CD4-positive, alpha-beta memory T cell (primary cell): ENCODE measurements at places on chromosomes 3 and 15. TPM values are rescaled to one million over a fixed set of nuclear protein-coding genes. Genes with fewer than 3 reads are reported as not detected.

LRRC15 gene
- not detected for total RNA-seq

CORO2B gene
- total RNA-seq = not detected

DNA sequence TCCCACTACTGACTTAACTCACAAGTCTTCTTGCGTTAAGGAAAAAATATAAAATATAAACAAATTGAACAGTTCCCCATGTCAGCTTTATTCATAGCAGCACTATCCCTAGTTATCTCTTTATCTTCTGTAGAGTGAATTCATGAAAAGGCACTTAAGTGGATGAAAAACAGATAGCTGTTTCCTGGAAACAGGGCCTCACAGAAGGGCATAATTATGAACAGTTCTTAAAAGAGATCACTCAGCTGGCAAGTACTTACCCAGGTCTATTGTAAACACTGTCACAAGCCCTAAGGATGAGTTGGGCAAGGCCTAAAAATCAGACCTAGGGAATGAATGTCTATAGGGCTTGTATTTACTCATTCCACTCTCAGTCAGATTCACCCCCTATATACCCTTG is 10.7 kb downstream of the MB21D2 start:
- DNase-seq = no peak

- no peak for DNase-seq
Measured at GRCh38 chr3:167736264-167736787, 805 bp downstream of the SERPINI1 start.

DNA sequence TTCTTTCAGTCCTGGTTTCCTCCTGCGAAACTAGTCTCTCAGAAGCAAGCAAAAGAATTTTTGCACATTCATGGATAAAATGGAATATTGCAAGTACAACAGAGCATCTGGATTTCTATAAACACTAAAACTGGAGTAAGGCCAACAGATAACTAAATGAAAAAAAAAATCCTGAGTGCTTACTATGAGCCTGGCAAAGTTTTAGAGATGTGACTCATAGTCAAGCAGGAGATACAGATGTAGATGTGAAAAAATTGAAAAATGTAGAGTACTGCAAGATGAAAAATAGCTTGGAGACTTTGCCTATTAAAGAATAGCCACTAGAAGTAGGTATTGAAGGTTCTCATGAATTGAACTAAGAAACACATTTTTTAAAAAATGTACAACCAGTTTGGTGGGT is 397.4 kb downstream of the OTOL1 start:
- DNase-seq = no peak

- peak; percentile 91 for DNase-seq
Measured at GRCh38 chr3:172039436-172040077, at the start of gene FNDC3B. FNDC3B (plus strand) TSS chr3:172039578; CDS start chr3:172112480, 72,902 bp downstream.
